ENCODE measurements at places on chromosomes 16 and 17.

GRCh38 chr16:11245988-11246387, 10.0 kb downstream of the SOCS1 start:
- DNase-seq: no peak

DNA sequence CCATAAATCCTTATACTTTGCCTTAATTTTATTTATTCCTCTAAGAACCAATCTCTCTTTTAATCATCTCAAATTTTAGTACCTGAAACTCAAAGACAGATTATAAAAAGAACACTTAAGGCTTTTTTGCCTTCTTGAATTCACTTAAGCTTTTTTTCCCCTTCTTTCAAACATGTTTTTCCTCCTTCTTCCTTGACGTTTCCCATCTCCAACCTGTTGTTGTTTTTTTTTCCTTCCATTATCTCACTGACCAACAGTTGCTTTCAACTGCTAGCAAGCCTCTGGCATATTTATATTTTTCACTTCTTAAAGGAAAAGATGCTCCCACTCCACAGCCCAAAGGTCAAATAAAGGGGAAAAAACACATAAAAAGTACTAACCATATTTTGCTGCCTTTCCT, 32.2 kb downstream of the SPOP start:
- DNase-seq: no peak

- DNase-seq: no peak
These were observed 49.0 kb upstream of the CHMP6 start for GRCh38 chr17:80942423-80943345.

DNA sequence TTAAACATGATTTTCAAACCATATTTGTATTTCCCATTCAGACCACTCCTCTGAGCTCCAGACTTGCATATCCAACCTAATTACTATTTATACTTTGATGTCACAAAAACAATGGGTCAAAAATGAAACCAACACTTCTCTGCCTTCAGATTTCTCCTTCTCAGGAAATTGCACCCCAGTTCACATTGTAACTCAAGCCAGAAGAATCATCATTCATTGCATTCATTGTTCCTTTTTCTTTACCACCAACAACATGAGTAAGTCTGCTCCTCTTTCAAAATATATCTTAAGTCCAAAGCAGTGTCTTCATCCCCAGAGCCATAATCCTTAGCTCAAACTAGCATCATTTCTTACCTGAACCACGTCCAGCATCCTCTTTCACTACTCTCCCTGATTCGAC, 2.6 kb upstream of the AKAP1 start:
- no peak for DNase-seq

GRCh38 chr17:75937652-75938051, 3.2 kb downstream of the FBF1 start:
- DNase-seq: no peak

- peak; percentile 7 for DNase-seq
These were observed 62.2 kb downstream of the IQCK start for GRCh38 chr16:19780321-19780720.

DNA sequence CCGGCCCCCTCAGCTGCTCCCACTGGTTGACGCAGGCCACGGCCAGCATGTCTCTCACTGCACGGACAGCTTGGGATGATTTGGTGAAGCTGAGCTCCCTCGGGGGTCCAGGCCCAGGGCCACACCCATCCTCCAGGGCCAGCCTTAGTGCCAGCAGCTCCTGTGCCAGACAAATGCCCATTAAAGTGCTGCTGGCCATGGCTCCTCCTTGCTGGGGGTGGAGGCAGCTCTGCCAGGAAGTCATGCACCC, 2.5 kb downstream of the TRIM47 start:
- DNase-seq: no peak

DNA sequence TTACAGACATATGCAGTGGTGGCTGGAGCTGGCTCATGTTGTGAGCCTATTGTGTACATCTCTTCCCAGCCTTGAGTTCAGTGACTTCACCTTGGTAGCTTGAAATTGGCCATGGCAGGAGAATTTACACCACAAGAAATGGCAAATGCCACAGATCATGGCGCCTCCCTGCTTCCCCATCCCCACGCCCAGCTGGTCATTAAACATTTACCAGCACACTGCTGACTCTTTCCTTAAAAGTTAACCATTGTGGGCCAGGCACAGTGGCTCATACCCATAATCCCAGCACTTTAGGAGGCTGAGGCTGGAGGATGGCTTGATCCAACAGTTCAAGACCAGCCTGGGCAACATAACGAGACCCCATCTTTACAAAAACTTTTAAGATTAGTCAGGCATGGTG, 22.6 kb upstream of the ITGB4 start:
- no peak for DNase-seq

GRCh38 chr16:57192146-57192545, 6.0 kb downstream of the RSPRY1 start:
- peak; percentile 45 for DNase-seq

- DNase-seq: no peak
These were observed 155.7 kb upstream of the C17orf78 start for GRCh38 chr17:37219876-37220606.

GRCh38 chr16:12719972-12720371, 83.7 kb downstream of the CPPED1 start:
- no peak for DNase-seq

DNA sequence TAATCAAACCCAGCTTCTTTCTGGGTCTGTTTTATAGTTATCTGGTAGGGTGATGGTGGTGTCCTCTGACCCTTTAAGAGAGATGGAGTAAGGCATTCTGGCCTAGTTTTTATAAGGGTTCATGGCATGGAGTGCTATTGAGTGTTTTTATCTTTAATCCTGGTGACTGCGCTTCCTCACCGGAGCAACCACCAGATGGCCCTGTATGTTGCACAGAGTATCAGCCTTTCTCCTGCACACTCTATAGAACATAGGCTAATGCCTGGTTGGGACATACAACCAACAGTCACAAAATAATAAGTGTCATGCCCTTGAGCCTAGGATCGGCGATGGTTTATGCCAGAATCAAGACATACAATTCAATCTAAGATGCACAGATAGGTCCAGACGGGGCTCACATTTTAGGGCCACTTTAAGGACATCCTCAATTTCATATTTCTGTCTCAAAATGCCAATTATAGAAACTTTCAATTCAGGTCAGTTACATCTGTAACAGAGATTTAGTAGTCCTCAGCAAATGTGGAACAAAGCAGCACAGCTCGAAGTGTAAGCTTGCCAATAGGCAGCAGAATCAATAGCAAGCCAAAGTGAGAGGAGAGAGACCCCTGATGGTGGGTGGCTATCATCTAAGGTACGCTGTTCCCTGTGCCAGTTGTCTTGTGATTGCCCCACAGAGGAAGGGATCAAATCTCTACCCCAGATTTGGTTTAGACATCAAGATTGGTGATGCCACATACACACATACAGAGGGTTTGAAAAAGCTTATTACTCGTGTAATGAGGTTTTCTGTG, 37.2 kb upstream of the HOXB9 start:
- no peak for DNase-seq

DNA sequence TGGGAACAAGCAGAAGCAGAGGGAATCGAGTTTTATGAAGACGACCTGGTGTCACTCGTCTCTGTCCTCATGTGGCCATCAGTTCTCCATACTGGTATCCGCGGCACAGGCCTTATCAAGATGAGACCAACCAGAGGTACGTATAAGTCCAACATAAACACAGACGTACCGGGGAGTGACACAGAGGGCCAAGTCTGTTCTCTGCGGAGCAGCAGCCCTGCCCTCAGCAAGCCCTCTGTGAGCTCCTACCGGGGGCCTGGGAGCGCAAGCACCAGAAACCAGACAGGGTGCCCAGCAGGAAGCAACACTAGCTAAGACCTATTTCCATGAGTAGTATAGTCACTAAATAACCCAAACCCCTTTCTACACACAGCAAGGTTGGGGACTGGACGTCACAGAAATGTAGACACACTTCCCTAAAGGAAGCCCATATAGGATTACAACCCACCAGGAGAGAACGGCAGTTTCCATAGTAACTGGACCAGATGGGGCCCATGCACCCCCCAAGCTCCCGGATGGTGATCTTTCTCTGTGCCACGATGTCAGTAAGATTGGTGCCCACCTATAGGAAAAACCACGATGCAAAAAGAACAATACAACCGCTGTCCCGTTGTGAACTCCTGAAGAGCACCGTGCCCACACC, 911 bp downstream of the ARL16 start:
- peak; percentile 46 for DNase-seq

- DNase-seq: no peak
These were observed 82.8 kb downstream of the SNX29 start for GRCh38 chr16:12059216-12059769.

- DNase-seq: peak; percentile 95
These were observed at the start of gene CDIP1 for GRCh38 chr16:4538350-4539235. TSS of gene CDIP1 (minus strand) at chr16:4538773. CDS start at chr16:4514130, 24,643 bp downstream.

- DNase-seq: no peak
These were observed 4.3 kb downstream of the ZNF629 start for GRCh38 chr16:30782486-30783279.

DNA sequence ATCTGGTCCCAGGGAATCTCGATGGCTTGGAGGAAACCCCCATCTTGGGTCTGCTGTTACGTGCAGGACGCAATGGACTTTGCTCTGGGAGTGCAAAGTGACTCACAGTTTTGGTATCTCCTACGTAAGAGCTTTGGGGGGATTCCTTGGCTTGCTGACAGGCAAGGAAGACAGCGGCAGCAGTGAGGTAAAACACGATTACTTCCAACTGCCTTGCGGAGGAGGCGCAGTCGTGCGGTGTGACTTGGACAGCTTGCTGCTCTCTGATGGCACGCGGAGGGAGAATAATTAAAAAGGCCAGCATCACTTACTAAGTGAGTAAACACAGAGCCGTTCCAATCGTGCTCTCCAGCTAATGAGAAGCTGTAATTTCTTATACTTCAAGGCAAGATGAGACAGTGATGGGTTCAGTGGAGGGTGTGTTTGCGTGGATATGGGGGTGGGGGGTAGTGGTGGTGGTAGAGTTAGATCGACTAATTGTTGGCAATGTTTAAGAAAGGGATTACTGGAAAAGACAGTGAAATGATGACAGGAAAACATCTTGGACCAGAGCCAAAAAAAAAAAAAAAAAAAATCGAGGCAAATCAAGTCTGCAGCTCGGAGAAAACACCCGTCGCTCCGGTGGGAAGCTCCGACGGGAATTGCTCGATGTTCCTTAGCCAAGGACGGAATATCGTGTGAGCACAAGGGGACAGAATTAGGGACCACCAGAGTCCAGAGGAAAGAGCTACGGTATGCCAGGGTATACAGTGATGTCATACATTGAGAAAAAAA, 184.8 kb upstream of the ZFHX3 start:
- peak; percentile 72 for DNase-seq

GRCh38 chr17:12618557-12618956, 47.1 kb upstream of the MYOCD start:
- DNase-seq: peak; percentile 51

- DNase-seq: no peak
These were observed 2.7 kb downstream of the HSD3B7 start for GRCh38 chr16:30987581-30988190.

- DNase-seq: no peak
These were observed 3.7 kb downstream of the TMC8 start for GRCh38 chr17:78133971-78134898.

DNA sequence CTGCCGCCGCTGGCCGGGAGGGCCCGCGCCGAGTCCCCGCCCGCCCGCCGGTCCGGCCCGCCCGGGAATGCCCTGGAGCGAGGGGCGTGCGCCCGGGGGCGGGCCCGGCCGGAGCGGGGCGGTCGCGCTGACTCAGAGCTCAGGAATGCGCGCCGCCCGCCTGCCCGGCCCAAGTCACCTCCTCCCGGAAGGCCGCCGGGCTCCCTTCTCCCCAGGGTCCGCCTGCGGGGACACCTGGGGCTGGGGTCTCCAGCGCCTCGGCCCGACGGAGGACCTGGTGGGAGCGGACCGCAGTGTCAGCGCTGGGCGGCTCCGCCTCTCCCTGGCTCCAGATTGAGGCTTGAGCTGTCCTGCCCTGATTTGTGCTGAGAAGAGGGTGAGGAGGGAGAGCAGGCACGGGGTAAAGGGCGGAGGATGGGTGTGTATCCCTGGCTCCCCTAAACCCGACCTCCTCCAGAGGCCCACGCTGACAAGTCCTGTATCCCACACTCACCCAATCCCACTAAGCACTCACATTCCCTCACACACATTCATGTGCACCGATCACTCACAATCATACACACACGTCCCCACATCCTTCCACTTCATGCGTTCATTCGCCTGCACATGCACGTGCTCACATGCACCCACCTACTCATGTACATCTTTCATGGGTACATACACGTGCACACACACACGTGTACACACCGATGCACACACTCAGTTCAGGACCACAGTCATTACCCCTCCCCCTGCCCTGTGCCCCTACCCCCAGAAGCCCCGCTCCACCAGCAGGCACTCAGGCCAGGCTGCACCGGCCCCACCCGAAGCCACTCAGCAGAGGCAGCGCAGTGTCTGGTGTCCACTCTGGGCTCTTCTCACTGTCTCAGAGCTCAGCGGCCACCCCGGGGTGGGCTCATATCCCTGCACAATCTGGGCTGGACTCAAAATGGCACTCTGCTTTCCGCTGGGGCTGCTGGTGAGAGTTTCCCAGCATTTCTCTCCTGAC, at the start of gene RHBDF1:
RHBDF1 (minus strand) TSS at position 71 of the 988 bp plus-strand sequence. CDS start 7,616 bp downstream, outside the sequence.
- DNase-seq: peak; percentile 70

- no peak for DNase-seq
These were observed 4.0 kb upstream of the CAMKK1 start for GRCh38 chr17:3896968-3897235.

DNA sequence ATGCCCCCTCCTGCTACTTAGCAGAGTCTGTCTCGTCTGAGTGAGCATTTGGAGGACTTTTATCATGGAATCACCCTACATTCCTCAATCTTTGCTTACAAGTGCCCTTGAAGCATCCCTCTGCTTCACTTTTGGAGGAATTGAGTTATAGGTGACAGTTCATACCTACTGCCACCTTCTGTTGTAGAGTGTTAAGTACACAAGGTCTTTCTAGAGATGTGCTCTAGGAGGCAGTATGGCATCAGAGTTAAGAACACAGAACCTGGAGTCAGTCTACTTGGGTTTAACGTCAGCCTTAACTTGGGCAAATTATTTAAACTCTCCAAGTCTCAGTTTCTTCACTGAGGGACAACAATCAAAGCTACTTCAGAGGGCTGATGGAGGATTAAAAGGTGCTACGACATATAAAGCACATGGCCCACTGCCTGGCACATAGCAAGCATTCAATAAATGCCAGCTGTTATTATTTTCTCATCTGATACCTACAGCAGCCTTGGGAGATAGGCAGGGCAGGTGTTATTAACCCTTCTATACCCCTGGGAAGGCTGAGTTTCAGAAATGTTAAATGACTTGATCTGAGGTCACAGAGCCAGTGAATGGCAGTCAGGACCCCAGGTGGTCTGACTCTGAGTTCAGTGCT, 62.2 kb downstream of the UTP18 start:
- DNase-seq: no peak

Data from SJSA1 (cell line).